NCI-H2029 treated with DMSO at 0.1 percent for 48 hours (cell line): ENCODE measurements at places on chromosomes 12 and 14.
A peak's percentile ranks its signal among the peaks of the same experiment; 100 is the strongest.

GRCh38 chr14:33477797-33478196 lies 473.1 kb downstream of the EGLN3 start:
- no peak for DNase-seq

DNA sequence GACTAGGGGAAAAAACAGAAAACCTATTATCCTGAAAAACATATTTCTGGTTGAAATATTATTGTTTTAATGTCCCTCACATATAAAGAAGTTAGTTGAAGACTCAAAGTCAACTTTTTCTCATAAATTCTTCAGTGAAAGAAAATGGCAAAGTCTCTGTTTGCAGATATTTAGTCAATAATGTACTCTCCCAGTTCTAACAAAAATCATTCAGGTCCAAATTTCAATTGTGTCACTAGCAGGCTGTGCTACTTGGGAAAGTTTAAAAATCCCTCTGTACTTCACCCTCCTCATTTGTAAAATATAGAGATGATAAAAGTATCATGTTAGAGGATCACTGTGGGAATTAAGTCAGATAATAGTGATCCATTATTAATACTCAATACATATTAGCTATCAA lies 496.5 kb downstream of the FSCB start:
- no peak for DNase-seq

- DNase-seq: peak; percentile 4
These were observed 143.5 kb upstream of the AMIGO2 start for GRCh38 chr12:47223031-47223847.

- no peak for DNase-seq
These were observed 393 bp upstream of the DCAF5 start for GRCh38 chr14:69153152-69153872.

DNA sequence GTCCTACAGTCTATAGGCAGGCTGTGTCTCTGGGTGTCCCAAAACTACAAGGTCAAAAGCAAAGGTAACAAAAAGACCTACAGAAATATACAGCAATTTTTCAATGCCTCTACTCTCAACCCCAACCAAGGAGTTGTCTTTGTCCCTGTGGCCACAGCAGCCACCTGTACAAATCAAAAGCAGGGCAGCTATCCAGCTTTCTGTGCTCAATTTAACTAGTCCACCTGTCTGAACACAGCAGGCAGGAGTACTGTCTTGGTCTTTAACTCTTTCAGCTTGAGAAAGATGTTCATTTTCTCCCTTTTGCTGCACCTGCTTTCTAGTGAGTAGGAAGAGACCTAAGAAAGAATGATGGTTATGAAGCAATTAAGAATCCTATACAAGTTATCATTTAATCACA lies 19.7 kb downstream of the GDF11 start:
- peak; percentile 15 for DNase-seq

GRCh38 chr12:116544656-116545055 lies 14.5 kb upstream of the MAP1LC3B2 start:
- DNase-seq: no peak

- no peak for DNase-seq
These were observed 31.8 kb upstream of the CMAS start for GRCh38 chr12:22014041-22014782.

GRCh38 chr12:120674097-120674636 lies 12.8 kb upstream of the MLEC start:
- DNase-seq: no peak
